ENCODE measurements at places on chromosomes 4 and X.

GRCh38 chr4:139603576-139604410, 47.8 kb upstream of the SETD7 start:
- DNase-seq: no peak

- DNase-seq: peak; percentile 18
These were observed 612 bp downstream of the CPLX1 start for GRCh38 chr4:825063-825970.

DNA sequence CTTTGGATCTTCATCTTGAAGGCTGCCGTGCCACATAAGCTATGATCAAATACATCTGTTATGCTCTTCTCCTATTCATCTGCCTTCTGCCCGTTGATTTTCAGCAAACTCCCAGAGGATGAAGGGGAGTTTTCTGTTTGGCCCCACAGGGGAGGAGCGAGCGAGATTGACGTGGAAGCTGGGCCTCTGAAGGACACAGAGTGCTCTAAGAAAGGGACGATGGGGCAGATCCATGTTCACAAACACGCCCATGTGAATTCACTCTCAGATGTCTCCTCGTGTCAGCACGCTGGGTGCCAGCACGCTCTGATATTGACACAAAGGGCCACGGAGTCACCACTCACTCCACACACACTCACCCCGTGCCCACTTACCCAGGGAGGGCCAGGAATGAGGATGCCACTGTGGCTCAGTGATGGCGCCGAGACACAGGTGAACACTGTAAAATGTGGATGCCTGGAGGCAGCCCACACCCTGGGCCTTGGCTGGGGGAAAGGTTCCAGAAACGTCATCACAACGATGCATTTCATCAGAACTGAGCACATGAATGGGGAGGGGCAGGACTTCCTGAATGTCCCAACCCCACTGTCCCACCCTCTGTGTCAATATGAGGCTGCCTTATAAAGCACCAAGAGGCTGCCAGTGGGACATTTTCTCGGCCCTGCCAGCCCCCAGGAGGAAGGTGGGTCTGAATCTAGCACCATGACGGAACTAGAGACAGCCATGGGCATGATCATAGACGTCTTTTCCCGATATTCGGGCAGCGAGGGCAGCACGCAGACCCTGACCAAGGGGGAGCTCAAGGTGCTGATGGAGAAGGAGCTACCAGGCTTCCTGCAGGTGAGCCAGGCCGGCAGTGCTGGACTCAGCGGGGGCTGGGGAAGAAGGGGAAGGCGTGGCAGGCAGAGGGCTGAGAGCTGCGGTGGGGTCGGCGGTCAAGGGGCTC, at the start of gene S100P:
Gene S100P, plus strand, starts transcription at position 648 of the 946 bp plus-strand sequence. Its CDS starts 55 bp downstream, at position 703.
- DNase-seq: no peak

GRCh38 chr4:150250998-150251651, 172.9 kb downstream of the DCLK2 start:
- no peak for DNase-seq

GRCh38 chrX:131675596-131676194, 131.8 kb downstream of the OR13H1 start:
- DNase-seq: no peak

DNA sequence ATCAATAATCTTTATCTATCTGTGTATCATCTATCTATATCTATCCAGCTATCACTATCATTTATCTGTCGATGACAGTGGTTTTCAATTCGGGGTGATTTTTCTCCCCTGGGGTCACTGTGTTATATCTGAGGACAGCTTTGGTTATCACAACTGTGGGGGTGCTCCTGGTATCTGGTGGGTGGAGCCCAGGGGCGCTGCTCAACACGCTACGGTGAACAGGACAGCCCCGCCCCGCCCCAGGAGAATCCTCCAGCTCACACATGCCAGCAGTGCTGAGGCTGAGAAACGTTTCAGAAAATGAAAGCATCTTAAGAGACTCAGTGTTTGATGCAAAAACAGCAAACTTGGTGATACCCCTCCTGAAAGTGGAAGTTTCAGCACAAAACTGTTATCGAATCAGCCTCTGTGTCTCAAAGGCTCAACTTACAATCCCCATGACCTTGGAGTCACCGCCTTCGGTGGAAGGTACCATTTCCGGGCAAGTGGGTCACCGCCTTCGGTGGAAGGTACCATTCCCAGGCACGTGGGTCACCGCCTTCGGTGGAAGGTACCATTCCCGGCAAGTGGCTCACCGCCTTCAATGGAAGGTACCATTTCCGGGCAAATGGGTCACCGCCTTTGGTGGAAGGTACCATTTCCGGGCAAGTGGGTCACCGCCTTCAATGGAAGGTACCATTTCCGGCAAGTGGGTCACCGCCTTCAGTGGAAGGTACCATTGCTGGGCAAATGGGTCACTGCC, 315.3 kb downstream of the DHRSX start:
- DNase-seq: no peak

GRCh38 chrX:323721-324628, 5.4 kb upstream of the GTPBP6 start:
- no peak for DNase-seq

- DNase-seq: no peak
These were observed 17.2 kb downstream of the HMGB2 start for GRCh38 chr4:173317004-173317403.

- DNase-seq: no peak
These were observed 24.1 kb downstream of the LRBA start for GRCh38 chr4:150990993-150991392.

GRCh38 chr4:39697740-39698423, at the start of gene UBE2K:
TSS of gene UBE2K (plus strand) at chr4:39698136. CDS start at chr4:39698328, 192 bp downstream.
- peak; percentile 83 for DNase-seq

GRCh38 chr4:112819729-112820128, 182.8 kb downstream of the LARP7 start:
- DNase-seq: no peak

GRCh38 chr4:85496126-85496849, 21.3 kb downstream of the ARHGAP24 start:
- DNase-seq: no peak

DNA sequence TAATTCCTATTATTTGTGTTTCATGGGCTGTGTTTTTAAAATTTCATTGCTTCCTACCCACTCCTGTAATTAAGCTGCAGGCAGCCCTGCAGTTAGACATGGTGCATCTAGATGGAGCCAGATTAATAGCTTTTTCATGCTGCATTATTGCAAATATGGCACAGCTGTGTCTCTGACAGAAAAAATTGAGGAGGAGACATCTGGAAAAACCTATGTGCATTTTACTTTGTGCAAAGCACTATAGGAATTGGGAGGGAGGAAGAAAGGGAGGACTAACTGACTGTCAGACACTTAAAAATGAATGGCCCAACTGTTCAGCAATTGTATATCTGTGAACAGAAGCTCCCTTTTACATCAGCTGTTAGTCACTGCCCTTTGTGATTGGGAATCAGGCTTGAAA, 8.1 kb upstream of the RPGR start:
- DNase-seq: no peak

GRCh38 chr4:40335525-40335894, 377 bp downstream of the CHRNA9 start:
- no peak for DNase-seq

DNA sequence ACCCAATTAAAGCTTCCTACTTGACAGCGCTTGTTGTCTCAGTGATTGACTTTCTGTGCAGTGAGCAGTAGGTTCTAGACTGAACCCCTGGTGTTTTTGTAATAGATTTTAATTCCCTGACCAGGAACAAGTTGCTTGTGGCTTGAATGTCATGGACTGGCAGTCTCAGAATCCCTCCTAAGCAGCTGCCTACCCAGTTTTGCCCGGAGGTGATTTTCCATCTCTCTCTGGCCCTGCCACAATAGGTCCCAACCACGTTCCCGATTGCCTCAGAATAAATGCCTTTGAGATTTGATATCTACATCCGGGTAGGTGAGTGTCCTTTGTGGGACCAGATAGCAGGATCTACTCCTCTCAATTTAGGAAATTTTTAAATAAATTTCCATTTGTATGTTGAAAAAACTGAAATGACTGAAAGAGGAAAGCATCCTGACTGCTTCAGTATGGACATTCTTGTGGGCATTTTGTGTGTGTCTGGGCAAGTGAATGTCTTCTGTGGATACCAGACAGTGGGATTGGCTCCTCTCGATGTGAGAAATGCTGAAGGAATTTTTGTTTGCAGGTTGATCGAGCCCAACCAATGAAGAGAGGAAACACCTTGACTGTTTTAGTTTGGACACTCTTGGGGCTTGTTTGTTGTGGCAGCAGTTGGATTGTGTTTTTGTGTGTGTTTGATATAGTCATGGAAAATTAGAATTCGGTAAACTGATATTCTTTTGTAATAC, 1607.4 kb downstream of the C4orf33 start:
- DNase-seq: no peak

GRCh38 chrX:49179358-49179757, 6.8 kb downstream of the PRICKLE3 start:
- no peak for DNase-seq

- DNase-seq: no peak
These were observed 177.2 kb downstream of the MOSPD2 start for GRCh38 chrX:15050395-15050794.

GRCh38 chrX:95057341-95057740, 1383.3 kb downstream of the FAM133A start:
- no peak for DNase-seq

DNA sequence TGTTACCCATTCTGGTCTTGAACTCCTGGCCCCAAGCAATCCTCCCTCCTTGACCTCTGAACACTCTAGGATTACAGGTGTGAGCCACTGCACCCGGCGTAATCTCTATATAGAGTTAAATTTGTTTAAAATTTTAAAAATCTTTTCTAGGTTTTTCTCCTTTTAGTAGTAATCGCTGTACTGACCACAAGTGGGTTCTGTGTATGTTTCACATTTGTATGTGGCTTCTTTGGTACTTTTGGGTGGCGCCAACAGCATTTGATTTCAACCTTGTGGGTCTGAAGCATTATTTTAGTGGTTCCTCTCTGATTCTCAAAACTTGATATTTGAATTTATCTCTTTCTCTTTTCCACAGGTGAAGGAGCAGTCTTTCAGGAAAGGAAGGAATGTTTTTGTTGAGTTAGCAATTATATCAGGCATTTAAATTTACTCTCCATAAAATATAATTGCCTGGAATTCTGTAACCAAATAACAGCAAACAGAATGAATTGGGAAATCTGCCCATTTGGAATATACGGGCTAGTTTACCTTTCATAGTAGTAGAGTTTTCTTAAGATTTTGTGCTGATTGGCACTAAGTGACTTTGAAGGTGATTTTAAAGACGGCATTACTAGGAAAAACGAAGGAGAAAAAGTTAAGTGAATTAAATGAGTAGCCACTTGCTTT, 29.5 kb downstream of the ARHGAP10 start:
- DNase-seq: no peak

GRCh38 chr4:14167876-14168510, 540.5 kb upstream of the BOD1L1 start:
- no peak for DNase-seq

- no peak for DNase-seq
These were observed 62.4 kb downstream of the APOO start for GRCh38 chrX:23845351-23845817.

- DNase-seq: no peak
These were observed 24.6 kb downstream of the SLC7A11 start for GRCh38 chr4:138217567-138217966.

- no peak for DNase-seq
These were observed 4.2 kb downstream of the CPEB2 start for GRCh38 chr4:15006416-15007024.

DNA sequence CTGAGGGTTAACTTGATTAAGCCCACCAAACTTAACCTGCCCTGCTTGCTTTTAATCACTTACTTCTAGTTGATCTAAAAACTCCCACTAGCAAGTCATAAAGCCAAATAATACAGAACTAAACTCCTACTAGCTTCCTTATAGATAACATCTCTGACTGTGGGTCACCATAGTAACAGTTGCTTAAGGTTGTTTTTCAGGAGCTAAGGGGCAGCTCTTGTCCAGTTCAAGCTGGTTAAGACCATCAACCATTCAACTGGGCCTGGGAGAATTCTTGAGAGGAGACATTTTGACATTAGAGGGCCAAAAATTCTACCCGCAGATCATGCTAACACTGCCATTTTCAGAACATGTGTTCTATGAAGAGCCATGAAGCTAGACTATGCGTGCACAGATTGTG, 67.0 kb downstream of the UCHL1 start:
- DNase-seq: no peak

DNA sequence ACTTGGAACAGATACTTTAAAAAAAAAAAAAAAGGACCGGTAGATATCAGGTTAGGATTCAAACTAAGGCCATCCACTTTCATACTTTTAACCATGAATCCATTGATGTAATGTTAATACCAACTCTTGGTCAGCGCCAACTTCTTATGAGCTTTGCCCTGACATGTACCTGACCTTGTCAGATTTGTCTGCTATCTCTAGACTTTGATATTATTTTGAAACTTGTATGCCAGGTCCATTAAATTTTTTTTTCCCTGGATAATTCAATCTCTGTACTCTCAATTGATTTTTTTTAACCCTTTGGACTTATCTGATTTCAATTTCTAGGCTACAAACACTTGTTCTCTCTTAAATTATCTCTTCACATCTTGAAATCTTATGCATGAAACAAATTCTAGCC, 27.2 kb upstream of the UGT2B7 start:
- DNase-seq: no peak

DNA sequence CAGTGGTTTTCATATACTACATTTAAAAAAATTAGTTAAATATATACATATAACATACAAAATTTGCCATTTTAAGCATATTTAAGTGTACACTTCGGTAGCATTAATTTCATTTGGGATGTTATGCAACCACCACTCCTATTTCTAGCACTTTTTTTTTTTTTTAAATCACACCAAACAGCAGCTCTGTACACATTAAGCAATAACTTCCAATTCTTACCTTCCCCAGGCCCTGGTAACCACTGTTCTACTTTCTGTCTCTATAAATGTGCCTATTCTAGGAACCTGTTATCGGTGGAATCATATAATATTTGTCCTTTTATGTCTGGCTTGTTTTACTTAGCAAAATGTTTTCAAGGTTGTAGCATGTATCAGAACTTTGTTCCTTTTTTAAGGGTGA, 39.1 kb downstream of the TMEM164 start:
- no peak for DNase-seq

DNA sequence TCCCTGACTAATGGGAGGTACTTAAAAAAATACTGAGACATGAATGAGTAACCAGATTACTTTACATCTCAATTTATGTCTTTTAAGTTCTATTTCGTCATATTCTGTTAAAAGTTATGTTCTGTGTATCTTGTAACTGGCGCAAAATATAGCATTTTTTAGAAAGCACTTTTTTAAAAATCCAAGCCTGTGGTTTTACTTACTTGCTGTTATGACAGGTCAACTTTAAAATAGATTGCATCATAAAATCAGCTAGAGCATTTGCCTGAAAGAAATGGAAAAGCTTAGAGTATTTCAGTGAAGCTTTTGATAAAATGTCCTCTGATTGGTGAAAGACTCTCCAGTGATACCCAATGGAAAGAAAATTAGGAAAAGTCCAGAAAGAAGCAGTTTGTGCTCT, 1892.3 kb upstream of the TENM3 start:
- DNase-seq: no peak

GRCh38 chr4:86367577-86367976, 7.7 kb upstream of the MAPK10 start:
- DNase-seq: no peak

GRCh38 chr4:17552427-17552826, 24.6 kb upstream of the LAP3 start:
- no peak for DNase-seq

- no peak for DNase-seq
These were observed 118.5 kb upstream of the SHISA3 start for GRCh38 chr4:42278709-42279324.

- no peak for DNase-seq
These were observed 61.5 kb upstream of the MAGEB2 start for GRCh38 chrX:30153881-30154260.
